ENCODE measurements at places on chromosomes 16 and 17.

DNA sequence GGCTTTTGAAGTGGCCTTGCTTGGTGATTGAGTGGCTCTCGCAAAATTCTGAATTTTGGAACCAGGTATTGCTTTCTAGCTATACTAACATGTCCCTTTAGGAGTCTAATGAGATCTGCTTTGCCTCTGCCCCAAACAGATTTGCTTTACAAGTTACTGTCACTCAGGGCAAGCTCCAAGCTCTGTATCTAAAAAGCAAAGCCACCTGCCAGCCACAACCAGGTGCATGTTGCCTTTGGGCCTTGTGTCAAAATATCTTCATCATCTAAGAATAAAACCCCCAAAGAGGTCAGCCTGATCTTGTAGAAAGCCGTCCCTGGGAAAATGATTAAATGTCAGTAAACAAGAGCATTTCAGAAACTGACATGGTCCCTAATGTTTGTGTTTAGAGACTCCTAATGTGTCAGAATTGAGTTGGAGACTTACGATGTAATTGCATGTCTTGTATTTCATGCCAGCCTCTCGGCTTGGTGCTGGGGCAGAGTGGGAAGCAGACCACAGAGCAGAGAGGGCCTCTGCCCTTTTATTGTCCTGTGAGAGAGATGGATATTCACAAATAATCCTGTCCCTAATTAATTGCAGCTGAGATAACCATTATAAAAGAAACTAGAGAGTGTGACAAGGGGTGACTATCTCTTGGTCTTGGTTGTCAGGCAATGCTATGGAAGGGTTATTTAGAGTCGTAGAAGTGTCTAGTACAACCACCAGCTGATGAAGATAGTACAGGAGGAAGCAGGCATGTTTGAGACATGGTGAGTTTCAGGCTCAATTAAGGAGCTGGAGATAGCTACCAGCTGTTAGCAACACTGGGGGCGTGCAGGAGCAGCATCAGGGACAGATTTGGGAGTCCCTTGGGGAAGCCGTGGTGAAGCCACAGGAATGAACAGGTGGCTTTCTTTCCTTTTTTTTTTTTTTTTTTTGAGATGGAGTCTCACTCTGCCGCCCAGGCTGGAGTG lies 90.7 kb downstream of the PITPNC1 start:
- no peak for DNase-seq

- DNase-seq: no peak
These were observed 31.1 kb downstream of the ST3GAL2 start for GRCh38 chr16:70407811-70408274.

DNA sequence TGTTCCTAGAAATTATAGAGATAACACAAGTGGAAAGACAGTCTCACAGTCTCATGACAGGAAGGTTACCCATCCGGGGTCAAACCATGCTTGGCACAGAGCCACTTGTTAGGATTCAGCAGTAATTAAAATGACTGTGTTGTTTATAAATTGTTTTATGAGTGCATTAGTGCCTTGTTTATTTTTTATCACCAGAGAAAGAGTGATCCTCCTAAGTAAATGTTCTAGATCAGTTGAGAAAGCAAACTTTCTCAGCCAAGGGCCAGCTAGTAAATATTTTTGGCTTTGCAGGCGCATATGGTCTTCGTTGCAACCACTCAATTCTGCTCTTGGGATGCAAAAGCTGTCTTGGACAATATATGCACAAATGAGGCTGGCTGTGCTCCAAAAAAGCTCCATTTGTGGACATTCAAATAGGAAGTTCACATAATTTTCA lies 253.9 kb upstream of the CACNG5 start:
- DNase-seq: no peak

GRCh38 chr17:1412185-1413110 lies 12.4 kb upstream of the YWHAE start:
- DNase-seq: no peak

DNA sequence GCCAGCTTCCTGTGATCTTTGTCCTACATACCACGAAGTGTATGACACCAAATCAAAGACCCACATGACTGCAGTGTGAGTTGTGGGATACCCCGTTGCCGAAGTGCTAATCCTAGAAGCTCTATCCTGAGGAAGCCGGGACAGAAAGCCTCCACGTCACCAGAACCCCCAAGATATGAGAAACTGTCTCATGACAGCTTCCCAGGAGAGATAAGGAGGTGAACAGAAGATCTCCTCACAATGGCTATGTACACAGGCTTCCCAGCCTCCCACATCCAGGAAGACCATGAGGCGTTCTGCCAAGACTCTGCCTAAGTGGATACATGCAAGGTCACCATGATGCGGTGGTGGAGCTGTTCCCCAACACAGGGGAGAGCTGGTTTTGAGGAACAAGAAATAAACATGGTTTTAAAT lies 37.1 kb downstream of the TRIM25 start:
- no peak for DNase-seq

GRCh38 chr16:66166490-66166889 lies 200.0 kb upstream of the CDH5 start:
- DNase-seq: no peak

GRCh38 chr17:17414341-17414805 lies 62.4 kb upstream of the MED9 start:
- DNase-seq: no peak

GRCh38 chr16:66150698-66151482 lies 215.6 kb upstream of the CDH5 start:
- DNase-seq: no peak

DNA sequence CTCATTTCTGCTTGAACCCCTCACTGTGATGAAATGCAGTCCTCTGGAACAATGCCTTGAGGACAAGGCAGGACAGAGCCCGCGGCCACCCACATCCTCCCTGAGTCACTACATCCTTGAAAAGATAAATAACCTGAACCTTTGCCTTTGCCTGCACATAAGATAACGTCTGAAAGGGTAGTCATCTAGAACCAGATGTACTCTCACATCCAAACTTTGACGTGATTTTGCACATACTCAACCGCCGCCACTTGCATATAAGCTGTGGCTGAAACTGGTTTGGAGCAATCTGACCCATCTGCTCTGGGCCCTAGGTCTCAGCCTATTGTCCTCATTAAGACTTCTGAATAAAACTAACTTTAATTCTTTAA lies 252.1 kb downstream of the PHKB start:
- DNase-seq: peak; percentile 43

All from pulmonary artery endothelial cell (primary cell).